ENCODE measurements at places on chromosomes 6 and 20.
A peak's percentile ranks its signal among the peaks of the same experiment; 100 is the strongest.

DNA sequence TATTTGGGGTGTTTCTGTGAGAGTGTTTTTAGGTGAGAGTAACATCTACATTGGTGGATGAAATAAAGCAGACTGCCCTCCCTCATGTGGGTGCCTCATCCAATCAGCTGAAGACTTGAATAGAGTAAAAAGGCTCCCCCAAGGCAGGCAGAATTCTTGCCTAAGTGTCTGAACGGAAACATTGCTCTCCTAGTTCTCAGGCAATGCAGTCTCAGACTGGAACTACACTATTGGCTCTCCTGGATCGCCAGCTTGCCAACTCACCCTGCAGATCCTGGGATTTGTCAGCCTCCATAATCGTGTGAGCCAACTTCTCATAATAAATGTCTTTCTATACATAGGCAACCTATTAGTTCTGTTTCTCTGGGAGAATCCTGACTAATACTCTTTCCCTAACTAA is 5.5 kb upstream of the TMEM170B start:
- DNase-seq, result no peak

DNA sequence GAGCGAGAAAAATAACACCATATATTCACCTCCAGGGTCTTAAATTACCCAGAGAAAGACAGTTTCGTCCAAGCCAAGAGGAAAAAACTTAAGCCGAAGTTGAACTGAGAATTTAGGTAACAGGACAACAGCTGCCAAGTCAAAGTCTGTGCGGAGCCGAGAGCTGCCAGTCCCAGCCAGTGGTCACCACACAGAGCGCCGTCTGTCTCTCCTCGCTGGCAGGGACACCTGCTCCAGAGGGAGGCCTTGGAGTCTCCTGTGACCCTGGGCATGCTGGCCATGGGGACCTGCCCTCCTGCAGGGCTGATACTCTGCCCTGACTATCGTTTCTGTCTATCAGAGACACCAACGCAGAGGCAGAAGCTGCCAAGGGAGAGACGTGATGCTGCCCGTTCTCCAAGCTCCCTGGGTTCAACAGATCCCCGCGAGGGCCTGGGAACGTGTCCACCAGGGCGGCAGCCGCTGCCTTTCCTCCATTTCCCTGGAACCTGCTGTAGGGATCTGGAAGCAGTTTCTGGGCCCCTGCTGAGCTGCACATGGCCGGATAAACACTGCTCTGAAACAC is 341.3 kb downstream of the SMOC2 start:
- DNase-seq, result no peak

DNA sequence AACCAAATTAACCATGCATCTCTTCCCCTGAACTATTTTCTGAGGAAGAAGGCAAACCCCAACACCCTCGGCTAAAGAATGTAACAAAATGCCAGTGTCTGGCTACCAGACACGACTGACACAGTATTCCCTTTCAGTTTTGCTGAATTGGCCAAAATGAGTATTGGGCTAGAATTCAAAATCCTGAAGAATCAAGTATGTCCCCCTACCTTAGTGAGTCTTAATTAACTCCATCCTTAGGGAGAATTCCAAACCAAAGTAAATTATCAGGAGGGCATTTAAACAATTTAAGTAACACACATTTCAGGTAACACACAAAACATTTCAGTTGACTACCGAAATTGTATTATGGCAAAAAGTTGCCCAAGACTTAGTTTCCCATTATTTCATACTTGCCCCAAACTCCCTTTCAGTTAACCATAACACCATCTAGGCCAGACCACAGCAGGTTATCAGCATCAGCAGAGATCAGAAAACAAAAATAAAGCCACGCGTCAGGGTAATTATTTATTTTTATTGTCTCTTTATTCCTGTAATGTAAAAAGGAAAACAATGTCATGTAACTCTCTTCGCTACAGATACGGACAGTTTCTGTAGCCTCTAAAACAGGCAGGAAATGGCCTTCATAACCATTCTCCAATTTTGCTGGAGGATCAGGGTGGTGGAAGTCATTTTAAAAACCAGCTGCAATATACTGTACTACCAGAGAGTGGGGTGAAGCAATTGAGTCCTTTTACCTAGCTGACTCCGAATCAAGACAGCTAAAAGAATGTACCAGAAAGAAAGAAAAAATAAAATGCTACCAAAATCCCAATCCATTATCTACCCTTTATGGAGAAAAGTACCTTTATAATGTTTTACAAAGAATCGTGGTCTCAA is 1.9 kb downstream of the SNX5 start:
- DNase-seq, result no peak

- no peak for DNase-seq
Measured at GRCh38 chr6:83928286-83928685, 68.8 kb downstream of the CYB5R4 start.

GRCh38 chr20:35298264-35298663 is 6.0 kb upstream of the FAM83C start:
- DNase-seq, result no peak

- DNase-seq, result no peak
Measured at GRCh38 chr6:158835616-158836221, 16.6 kb upstream of the EZR start.

DNA sequence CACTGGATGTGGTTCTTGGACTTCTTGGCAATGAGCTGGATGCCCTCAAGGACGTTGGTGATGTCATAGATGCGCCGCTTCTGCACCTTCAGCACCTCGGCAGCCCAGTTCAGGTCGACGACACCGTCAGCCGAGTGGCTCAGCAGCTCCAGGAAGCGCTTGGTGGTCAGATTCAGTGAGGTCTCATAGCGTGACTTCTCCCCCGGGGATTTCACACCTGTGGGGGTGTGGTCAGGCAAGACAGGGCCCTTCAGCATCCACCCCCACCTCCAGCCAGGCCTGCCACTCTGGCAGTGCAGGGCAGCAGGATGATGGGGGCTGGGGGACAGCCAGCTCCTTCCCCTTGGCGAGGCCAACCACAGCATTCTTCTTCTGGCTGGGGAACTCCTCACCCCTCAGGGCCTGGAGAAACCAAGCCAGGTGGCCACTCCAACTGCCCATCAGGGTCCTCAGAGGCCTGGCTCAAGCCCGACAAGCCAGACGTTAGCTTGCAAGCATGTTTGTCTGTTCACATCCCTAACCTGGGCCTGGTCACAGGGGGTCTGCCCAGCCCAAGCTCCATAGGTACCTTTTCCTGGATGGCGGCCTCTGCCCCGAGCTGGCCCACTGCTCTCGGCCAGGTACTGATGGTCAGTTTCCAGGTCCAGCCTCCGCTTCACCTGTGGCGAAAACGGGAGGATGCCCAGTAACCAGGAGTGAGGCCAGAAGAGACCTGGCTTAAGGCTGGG is 5.7 kb upstream of the NECAB3 start:
- no peak for DNase-seq

DNA sequence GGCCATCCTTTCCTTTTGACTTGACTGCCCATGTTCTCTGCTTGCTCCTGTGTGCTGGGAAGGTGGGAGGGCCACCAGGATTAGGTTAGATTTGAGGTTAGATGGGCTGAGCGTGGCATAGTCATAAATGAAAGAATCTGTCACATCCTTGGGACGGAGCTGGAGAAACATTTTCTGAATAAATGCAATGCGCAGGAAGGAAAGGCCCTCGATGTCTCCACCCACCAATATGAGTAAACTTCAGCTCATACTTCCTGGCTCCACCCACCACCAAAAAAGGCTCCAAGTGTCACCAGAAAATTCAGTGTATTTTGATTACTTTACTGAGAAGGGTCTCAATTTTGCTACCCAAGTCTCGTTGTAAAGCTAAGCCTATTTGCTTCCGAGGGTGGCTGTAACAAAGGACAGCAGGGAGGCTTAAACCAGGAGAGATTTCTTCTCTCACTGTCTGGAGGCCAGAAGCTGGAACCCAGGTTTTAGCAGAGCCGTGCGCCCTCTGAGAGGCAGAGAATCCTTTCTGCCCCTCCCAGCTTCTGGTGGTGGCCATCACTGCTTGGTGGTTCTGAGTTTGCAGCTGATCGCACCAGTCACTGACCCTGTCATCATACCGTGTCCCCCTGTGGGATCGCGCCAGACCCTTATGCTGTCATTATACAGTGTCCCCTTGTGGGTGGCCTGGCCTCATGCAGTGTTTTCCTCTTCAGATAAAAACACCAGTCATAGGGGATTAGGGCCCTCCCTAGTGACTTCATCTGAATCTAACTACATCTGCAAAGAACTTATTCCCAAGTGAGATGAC is 137.8 kb downstream of the TTLL2 start:
- no peak for DNase-seq

DNA sequence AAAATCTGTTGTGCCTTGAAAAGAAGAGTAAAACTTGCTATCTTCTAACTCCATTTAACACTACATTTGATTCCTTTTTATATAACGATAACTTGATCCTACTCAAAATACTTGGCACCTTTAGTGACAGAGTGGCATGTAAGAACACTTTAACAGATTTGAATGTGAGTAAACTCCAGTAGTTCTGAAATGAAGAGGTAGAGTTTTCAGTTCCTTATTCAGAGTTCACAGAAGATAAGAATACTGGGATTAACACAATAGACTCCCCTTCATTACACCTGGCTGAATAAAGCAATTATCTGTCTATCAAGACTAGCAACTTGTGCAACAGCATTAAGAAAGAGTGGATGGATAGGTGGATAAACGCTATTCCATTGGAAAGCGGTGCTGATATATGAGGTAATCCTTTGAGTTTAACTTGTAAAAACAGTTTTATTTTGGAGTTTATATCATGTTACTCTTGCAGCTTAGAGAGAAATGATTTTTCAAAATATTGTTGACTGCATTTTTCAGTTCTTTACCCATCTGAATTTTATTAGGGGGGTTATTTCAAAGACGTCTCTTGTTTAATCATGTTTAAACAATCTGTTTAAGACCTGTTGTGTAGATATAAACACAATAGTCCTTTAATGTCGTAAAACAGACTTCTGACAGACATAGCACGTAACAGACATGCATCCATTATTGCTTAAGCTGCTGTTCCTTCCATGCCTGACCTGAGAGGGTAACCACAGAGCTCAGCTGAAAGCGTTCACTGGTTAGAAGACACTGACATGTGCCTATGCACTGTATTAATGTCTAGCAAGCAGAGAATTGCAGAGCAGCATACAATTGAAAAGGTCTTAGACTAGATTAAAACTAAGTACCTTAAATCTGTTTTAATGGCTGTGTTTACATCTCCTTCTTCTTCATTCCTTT is 102.4 kb upstream of the SUPT3H start:
- DNase-seq, result no peak

DNA sequence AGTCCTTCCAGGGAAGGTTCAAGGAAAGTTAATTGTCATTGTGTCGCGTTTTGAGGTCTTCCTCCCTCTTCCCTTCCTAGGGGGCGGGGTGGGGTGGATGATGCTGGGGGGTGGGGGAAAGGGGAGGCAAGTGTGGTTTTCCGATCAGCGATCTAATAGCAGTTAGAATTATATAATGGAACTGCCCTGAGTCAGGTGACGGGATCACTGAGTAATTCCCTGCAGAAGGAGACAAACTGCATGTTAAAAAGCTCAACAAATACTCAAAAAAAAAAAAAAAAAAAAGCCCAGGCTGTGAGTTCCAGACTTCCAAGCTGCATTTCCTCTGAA is 240.4 kb downstream of the PHACTR1 start:
- no peak for DNase-seq

DNA sequence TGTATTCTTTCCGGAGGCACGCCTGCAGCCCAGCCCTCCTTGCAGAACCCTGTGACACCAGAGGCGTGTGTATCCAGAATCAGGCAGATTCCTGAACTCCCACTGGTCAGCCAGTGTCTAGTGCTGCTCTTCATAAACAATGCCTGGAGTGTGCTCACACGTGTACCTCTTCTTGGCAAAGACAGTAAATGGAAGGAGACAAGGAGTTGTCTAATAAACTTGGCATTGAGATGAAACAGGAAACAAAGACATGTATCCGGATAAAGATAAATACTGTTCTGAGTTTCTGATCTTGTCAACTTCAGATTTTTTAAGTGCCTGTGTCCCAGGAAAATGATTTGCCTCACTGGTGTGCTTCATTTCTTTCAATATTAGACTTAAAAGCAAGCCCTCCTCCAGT is 1.7 kb downstream of the RPS6KA2 start:
- peak; percentile 65 for DNase-seq

- no peak for DNase-seq
Measured at GRCh38 chr6:28771401-28772267, 152.2 kb downstream of the TRIM27 start.

- no peak for DNase-seq
Measured at GRCh38 chr6:91142154-91142553, 555.3 kb upstream of the MAP3K7 start.

DNA sequence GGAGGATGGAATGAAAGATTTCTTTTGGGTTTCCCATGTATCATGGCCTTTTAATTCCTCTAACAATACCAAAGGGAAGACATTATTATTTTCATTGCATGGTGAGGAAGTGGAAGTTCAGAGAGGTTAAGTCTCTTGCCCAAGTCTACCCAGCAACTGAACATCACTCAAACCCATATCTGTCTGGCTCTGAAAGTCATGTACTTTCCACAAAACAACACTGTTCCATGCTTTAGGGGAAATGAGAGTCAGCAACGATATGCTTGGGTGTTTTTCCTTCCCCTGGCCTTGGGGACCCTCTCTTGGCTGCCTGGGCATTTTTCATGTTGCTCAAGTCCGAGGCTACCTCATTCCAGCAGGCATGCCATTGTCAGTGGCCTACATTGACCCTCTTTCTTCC is 118.8 kb downstream of the ADTRP start:
- no peak for DNase-seq

DNA sequence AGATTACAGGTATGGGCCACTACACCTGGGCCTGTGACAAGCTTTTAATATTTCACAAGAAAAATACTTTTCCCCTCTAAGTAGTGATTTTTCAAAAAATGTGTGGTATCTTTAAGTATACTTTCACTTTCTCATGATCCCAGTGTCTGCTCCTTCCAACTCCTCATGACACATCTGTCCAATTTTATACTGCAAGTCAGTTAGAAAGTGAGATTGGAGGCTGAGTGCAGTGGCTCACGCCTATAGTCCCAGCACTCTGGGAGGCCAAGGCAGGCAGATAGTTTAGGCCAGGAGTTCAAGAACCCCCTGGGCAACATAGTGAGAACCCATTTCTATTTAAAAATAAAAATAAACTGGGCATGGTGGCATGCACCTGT is 20.2 kb downstream of the PIM1 start:
- no peak for DNase-seq

- no peak for DNase-seq
Measured at GRCh38 chr6:5930968-5931367, 75.8 kb downstream of the NRN1 start.

DNA sequence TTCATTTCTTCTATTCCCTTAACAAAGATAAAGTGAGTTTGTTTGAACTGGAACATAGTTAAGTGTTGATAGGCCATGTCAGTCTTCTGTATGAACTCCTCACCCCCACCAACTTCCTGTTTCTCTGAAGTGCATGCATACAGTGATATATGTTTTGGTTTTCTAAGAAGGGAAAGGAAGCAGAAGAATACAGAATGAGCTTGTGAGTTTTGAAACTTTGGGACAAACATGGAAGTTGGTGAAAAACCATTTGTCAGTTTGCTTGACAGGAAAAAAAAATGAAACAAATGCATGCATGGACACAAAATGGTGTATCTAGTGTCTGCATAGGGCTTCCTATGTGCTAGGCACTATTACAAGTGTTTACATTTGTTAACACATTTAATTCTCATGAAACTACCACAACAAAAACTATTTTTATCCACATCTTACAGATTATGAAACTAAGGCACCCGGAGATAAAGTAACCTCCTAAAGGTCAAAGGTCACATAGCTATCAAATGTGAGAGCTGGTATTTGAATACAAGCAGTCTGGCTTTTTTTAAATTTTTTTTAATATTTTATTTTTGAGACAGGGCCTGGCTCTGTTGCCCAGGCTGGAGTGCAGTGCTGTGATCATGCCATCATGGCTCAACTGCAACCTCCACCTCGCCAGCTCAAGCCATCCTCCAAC is 105.9 kb downstream of the ADGRB3 start:
- peak; percentile 20 for DNase-seq

Data from foreskin melanocyte (primary cell).